ENCODE measurements at places on chromosomes 3 and 15.
A peak's percentile ranks its signal among the peaks of the same experiment; 100 is the strongest.

GRCh38 chr3:42507252-42507651 is 4.8 kb downstream of the VIPR1 start:
- DNase-seq: no peak

- DNase-seq: no peak
Measured at GRCh38 chr3:196604548-196604947, 34.9 kb upstream of the NRROS start.

- DNase-seq: no peak
Measured at GRCh38 chr3:41080141-41080540, 119.2 kb upstream of the CTNNB1 start.

- no peak for DNase-seq
Measured at GRCh38 chr15:50246631-50247030, 18.9 kb downstream of the HDC start.

DNA sequence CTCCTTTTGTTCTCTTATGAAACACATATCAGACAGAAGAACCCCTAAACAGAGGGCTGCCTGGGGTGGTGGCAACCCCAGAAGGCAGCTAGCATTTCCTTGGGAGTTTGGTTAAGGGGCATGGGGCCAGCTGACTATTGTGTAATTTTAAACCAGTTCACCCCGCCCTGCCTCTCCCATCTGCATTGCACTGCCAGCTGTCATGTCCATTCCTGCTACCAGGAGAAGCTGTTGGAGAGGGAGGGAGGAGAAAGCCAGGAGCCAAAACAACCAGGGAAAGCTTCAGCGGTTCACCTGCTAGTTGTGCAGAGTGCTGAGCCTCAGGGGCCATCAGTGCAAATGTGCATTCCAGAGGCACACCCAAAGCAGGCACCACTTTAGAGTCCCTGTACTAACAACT is 47.6 kb upstream of the ATP1B3 start:
- no peak for DNase-seq

DNA sequence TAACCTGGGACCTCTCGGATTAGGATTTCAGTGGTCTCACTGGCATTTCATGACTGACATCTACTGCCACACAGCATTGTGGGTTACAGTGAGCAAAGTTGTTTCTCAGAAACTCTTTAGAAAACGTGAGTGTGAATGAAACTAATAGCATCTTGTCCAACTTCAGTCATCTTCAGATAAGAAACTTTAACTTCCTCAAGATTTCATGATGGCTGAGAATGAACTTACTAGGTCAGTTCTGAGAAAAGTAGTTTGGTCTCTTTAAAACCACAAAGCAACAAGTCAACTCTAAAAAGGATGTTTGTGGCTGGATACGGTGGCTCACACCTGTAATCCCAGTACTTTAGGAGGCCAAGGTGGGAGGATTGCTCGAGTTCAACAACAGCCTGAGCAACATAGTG is 14.2 kb upstream of the HOMER2 start:
- DNase-seq: no peak

DNA sequence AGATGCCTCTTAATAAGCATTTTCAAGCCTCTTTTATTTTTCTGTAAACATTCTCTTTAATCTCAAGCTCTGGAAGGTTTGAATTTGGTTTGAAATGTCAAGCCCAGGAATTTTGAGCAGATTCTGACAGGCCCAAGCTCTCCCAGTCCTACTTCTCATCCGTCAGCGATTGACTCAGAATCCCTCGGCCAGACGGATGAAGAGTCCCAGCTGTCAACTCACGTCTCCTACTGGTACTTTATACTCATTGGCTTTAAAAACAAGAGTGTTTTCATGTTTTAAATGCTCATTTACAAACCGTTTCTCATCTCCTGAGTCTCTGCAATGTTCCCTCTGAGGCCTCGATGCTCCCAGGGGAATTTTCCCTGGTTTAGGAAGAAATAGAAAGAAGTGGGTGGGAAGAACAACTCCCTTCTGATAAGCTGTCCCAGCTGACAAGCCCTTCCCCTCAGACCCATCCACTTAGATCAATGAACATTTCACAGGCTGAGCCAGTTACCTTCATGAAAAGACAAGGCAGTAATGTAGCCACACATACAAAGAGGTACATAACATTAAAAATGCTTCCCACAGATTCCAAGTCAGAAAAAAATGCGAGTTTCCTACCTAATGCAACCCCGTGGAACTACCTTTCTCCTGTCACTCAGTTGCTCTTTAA is 478.2 kb upstream of the DPH6 start:
- DNase-seq: peak; percentile 50

DNA sequence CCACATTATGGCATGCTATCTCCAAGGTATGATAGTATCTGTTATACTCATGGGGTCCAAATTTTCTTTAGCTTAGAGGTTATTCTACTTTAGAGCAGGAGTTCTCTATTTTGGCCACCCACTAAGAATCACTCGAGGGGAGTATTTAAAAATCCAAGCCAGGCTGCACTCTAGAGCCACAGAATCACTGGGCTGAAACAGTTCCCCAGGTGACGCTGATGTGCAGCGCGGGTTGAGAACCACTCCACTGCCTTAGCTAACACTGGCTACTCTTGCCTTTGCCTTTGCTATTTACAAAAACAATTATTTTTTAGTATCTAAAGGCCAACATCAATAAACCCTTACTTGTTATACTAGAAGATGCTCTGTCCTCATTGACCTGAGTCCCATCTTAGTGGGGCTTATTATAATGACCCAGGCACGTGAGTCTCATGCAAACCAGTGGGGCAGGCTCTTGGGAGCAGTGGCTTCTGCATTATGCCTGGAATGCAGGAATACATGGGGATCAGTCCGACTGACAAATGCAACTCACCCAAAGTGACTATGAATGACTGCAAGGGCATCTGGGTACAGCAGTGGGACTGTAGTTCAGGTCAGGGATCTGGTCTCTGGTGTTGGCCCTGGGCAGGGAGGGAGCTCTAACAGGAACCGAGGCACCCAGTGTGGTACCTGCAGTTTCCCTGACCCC is 21.7 kb upstream of the CGNL1 start:
- no peak for DNase-seq

DNA sequence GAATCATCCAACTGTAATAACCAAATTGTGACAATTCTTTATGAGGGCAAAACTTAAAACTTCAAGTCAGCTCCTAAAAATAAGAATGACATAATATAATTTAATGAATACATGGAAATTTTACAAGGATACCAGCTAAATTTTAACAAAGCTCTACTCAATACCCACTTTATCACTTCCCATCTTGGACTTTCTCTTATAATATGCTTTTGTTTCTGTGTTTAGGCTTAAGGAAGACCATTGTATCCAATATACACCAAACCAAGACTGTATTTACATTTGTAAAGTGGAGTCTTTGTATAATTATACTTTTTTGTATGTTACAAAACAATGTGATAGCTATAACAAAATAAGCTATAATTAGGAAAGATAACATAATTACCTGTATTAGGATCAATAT is 16.8 kb downstream of the ATP13A3 start:
- DNase-seq: no peak

GRCh38 chr15:88074386-88074785 is 182.2 kb downstream of the NTRK3 start:
- DNase-seq: no peak

GRCh38 chr3:65305836-65306235 is 618.0 kb upstream of the ADAMTS9 start:
- DNase-seq: peak; percentile 19

DNA sequence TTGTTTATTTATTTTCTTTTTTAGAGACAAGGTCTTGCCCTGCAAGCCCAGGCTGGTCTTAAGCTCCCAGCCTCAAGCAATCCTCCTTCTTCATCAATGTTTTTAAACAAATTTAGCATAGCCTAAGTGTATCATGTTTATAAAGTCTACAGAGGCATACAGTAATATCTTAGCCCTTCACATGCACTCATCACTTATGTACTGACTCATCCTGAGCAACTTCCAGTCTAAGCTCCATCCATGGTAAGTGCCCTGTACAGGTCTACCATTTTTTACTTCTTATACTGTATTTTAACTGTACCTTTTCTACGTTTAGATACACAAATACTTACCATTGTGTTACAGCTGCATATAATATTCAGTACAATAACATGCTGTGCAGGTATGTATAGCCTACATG is 860.0 kb downstream of the FHIT start:
- no peak for DNase-seq

- peak; percentile 68 for DNase-seq
Measured at GRCh38 chr3:157533298-157534070, 30.3 kb upstream of the VEPH1 start.

- no peak for DNase-seq
Measured at GRCh38 chr3:110015231-110015963, 678.1 kb upstream of the DPPA4 start.

DNA sequence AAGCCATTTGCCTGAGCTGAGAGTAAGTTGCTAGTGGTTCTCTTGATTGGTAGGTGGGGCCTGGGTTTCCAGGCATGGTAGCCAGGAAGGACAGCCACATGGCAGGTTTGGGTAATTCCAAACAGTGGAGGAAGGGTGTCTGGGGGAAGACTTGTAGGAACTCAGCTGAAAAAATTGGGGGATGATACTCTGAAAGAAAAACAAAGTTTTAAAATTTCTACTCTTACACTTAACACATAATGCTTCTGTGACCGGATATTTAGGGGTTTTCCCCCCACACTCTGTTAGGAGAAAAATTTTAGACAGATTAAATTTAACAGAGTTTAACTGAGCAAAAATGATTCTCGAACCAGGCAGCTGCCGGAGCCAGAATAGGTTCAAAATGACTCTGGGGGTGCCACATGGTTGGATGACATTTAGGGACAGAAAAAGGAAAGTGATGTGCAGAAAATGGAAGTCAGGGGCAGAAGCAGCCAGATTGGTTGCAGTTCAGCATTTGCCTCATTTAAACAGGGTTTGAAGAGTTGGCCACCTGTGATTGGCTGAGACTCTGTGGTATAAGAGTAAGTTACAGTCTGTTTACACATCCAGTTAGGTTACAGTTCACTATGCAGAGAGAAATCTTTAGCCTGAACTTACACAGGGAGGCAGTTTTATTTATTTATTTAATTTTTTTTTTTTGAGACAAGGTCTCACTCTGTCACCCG is 8.1 kb downstream of the B2M start:
- DNase-seq: peak; percentile 67

DNA sequence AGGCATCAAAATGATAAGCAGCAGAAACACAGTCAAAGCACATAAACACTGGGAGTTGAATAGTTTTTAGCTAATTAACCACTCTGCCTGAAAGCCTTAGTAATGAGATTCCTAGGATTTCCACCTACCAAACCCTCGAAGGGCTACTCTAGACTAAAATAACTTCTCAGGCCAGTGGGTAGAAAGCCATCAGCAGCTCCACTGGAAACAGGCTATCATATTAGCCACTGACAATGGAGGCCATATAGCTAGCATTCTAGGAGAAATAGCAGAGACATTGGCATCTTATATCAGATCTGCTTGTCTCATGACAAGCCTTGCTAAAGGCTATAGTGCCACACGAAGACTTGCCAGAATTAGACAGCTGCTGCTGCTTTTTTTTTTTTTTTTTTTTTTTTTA is 4.5 kb upstream of the CAPN3 start:
- DNase-seq: no peak

- no peak for DNase-seq
Measured at GRCh38 chr3:88058306-88058580, 562 bp downstream of the CGGBP1 start.
